ENCODE measurements at places on chromosomes 16 and 17. TPM values are rescaled to one million over a fixed set of nuclear protein-coding genes. Genes with fewer than 3 reads are reported as not detected.

DNA sequence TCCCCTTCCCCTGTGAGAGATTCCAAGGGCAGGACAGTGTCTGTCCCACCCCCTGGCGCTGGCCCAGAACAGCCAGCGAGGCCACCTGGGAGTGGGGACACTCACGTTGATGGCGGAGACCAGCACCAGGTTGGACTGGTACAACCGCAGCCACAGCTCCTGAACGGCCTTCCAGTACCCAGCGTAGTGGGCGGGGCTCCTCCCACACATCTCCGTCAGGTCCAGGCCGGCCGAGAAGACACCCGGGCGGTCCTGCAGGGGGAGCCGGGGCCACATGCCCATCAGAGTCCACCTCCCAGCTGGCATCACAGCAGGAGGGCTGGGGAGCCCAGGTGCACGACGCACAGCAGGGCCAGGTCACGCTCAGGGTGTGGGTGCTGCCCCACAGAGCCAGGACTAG lies 7.1 kb downstream of the ECI1 start:
- no peaks in the 10 kb centered on the region for H3K27me3 ChIP-seq
- H3K36me3 ChIP-seq = no peaks in the 10 kb centered on the region
- H3K4me1 ChIP-seq = peaks cover 3% of the 10 kb centered on the region
- DNase-seq = no peak
- H3K4me3 ChIP-seq = no peak overlapping the region
- no peak overlapping the region for H3K27ac ChIP-seq

The ELMO3 gene
- 2.4 TPM for total RNA-seq

GRCh38 chr17:61235001-61235826 lies 164.4 kb upstream of the TBX2 start:
- H3K36me3 ChIP-seq = no peaks in the 10 kb centered on the region
- DNase-seq = no peak
- no peak overlapping the region for H3K27ac ChIP-seq
- H3K4me1 ChIP-seq = peaks cover 8% of the 10 kb centered on the region

DNA sequence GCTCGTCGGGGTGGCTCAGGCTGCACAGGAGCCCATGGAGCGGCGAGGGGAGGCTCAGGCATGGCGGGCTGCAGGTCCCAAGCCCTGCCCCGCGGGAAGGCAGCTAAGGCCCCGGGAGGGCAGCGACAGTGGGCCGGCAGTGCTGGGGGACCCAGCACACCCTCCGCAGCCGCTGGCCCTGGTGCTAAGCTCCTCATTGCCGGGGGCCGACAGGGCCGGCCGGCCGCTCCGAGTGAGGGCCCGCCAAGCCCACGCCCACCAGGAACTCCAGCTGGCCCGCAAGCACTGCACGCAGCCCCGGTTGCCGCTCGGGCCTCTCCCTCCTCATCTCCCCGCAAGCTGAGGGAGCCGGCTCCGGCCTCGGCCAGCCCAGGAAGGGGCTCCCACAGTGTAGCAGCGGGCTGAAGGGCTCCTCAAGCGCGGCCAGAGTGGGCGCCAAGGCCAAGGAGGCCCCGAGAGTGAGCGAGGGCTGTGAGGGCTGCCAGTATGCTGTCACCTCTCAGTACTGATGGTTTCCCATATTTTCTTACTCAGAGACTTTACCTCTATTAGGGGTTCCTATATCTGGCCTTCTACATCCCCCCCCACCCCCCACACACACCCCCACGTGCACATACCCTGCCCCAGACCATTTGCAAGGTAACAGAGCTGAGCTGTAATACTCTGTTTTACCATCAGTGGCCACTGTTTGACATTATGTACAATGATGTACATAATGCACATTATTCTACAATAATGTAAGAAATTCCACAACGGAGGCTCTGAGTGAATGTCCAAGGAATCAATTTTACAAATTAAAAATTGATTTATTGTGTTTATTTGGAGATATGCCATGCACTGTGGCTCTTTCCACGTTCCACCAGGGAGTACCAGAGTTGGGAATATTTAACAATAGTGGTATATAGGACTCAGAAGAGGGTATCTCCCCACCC lies 3.7 kb upstream of the VAT1L start:
- peaks cover 2% of the 10 kb centered on the region for H3K36me3 ChIP-seq
- H3K4me3 ChIP-seq = no peak overlapping the region
- peaks cover 7% of the 10 kb centered on the region for H3K4me1 ChIP-seq
- no peak overlapping the region for H3K27ac ChIP-seq
- DNase-seq = no peak

DNA sequence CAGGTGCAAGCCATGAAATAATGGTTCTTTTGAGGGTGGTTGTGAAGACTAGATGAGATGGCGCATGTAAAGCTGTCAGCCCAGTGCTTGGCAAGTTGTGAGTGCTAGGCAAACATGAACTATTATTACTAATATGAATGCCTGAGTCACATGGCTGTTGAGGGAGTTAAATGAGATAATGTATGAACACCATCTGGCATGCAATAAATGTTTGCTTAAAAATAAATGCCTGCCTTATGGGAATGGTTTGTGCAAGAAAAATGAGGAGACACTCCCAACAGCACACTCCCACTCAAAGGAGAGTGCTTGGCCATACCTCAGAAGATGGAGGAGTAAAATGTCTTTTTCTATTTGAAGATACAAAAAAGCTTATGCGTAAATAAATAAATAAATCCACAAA lies 3.6 kb downstream of the MAPK3 start:
- DNase-seq = no peak
- no peak overlapping the region for H3K4me3 ChIP-seq
- no peaks in the 10 kb centered on the region for H3K36me3 ChIP-seq
- H3K27ac ChIP-seq = peak overlapping the region; percentile 83
- H3K4me1 ChIP-seq = peaks cover 17% of the 10 kb centered on the region
- no peaks in the 10 kb centered on the region for H3K27me3 ChIP-seq

DNA sequence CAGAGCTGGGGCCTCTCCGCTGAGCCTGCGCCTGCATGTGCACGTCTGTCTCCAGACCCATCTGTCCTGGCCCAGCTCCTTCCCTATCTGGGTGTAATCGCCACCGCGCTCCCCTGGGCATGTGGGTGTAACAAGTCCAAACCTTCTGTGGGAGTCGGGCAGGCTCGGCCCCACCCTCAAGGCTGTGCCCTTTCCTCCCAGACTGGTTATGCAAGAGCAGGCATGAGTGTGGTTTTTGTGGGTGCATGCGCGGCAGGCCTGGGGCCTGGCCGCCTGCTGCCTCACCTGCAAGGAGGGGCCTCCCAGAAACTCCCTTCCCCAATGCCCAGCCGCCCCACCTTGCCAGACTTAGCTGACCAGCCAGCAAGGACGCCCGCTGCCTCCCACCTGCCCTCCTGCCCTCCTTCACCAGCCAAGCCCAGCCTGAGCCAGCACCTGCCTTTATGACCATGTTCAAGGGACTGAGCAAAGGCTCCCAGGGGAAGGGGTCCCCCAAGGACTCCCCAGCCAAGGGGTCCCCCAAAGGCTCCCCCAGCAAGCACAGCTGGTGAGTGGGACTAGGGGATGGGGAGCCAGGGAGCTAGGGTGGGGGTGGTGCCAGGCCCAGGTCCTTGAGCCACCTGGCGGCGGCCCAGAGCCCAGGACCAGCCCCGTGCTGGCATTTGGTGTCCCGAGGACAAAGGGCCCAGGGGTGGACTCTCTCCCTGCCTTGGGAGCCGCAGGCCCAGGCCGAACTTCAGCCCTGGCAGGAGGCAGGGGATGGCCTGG lies at the start of gene EVPLL:
Gene EVPLL (plus strand): TSS at position 342 of the 768 bp plus-strand sequence. CDS start 3,160 bp downstream, outside the sequence.
- DNase-seq = no peak
- H3K4me1 ChIP-seq = no peaks in the 10 kb centered on the region
- peaks cover 11% of the 10 kb centered on the region for H3K27me3 ChIP-seq
- no peak within 1 kb of the TSS for H3K4me3 ChIP-seq
